ENCODE measurements at places on chromosomes 11 and 22.

DNA sequence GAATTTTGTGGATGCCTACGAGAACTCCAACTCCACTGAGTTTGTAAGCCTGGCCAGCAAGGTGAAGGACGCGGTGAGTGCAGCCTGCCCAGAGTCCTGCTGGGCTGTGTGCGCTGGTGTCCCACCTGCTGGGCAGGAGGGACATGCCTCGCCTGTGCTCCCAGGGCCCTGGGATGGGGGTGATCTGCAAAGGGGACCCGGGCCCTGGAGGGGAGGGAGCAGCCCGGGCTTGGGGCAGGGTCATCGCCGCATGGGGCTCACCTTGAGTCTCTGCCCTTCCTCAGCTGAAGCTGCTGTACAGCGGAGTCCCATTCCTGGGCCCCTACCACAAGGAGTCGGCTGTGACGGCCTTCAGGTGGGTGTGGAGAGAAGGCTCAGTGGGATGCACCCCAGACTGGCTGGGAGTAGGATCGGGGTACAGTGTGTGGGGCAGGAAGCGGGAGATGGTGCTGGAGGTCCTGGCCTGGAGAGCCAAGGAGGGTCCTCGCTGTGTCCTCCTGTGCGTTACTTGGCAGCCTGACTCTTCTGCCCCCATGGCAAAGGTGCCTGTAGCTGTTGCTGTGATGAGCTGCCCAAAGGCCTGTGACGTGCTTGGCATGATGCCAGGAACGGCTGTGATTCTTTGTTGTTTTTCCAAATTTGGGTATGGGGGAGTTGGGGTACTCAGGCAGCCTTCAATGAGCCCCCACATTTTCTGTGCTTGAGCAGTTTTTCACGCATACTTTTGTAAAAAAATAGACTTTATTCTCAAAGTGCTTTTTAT, 29.2 kb downstream of the ST14 start:
- no peak for DNase-seq

- no peak for DNase-seq
Measured at GRCh38 chr11:95524314-95525036, 265.1 kb downstream of the FAM76B start.

DNA sequence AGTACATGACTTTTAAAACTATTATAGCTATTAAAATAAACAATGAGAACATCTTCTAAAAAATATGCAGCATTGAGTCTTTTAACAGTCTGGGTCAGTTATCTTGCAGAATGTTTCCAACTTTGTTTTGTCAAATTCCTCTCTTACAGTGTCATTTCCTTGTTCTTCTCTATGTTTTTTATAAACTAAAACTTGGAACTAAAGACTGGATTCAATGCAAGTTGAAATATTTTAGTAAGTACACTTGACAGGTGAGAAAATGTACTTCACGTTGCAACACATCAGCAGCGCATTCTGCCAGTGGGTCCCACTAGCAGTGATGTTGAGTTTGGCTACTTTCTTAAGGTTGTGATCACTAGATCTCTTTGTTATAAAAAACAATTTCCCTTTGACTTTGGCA, 1407.6 kb upstream of the RAG2 start:
- no peak for DNase-seq

DNA sequence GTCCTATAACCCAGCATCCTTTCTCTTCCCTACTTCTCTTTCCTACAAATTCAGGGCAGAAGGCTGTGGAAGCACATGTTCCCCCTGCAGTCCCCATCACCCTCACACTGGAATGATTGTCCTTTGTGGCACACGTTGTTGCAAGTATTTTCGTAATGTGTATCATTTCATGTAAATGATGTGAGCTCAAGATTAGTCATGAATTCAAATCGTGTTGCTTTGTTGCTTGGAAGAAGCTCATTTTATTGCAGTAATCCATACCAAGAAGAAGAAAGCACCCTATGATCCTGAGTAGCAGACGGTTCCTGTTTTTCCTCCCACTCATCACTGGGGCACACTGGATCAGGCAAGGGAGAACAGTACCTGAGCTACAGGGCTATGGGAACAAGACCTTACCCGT, 173.4 kb downstream of the NCAM1 start:
- DNase-seq = no peak

DNA sequence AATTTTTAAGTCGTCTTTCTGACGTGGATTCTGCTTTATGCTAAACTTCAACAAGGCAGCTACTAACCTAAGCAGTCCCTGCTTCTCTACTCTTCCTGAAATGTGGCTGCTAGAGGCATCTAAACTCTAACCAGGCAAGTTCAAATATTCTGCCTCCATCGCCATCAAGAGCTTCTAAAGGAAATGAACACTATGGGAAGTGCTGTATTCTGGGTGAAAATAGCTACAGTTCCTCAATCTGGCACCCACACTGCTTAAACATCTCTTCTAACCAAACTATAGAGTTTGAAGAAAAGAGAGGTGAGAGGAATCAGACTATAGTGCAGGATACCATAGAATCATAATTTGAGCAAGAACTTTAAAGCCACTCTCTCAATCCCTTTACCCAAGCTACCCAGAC, 6.3 kb downstream of the NRIP3 start:
- DNase-seq = no peak

DNA sequence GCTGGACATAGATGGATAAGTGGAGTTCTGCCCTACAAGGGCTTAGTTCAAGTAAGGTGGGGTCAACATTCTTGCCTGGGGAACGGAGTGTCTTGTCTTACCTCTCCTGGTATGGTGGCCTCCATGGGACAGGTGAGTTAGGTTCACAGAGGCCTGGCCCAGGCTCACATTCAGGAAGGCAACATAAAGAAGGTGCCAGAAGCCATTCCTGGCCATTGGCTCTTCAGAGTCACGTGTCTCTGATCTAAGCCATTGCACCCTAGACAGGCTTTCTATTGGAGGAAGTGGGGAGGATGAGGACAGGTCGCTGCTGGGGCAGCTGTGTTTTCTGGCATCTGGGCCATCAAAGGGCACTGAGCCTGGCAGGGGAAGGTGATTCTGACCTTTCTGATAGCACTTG, 14.8 kb downstream of the LMO2 start:
- no peak for DNase-seq

- no peak for DNase-seq
Measured at GRCh38 chr22:47001288-47001687, 238.8 kb downstream of the TBC1D22A start.

GRCh38 chr22:30506507-30506968, 1.0 kb upstream of the SEC14L4 start:
- DNase-seq = no peak

- no peak for DNase-seq
Measured at GRCh38 chr11:16936643-16937042, 77.6 kb downstream of the PLEKHA7 start.

DNA sequence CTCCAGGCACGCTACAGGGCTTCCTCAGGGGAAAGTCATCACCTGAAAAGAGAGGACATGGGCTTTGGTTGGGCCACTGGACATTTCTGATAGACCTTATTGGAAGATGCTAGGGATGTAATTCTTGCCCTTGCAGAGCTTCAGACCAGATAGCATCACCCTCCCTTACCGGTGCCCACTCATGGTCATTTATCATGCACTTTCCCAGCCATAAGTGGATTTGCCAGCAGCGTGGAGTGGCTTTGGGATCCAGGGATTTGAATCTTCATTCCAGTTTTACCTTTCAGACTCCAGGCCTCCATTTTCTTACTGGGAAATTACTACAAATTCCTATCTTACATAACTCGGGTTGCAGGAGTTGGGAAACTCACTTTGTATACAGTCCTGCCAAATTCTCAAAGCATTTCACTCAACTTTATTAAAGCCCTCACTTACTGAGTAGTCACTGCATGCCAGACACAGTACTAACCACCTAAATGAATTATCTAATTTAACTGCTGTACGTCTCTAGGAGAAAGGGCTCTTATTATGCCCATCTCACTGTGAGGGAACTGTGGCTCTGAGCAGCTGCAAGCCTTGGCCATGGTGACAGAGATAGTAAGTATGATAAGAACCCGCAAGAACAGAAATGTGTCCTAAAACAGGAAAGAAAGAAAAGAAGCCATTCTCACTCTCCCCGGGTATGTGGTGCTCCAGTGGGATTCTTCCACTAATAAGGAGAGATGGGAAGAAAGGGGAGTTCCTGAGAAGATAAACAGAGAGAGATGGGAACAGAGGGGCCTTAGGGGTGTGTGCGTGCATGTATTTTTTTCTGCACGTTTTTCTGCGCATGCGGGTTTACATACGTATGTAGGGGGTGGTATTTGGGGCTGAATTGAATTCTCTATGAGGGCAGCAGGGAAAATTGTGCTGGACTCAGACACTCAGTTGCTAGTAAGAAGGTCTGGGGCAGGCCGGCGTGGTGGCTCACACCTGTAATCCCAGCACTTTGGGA, 9.7 kb downstream of the CHRM1 start:
- DNase-seq = no peak

DNA sequence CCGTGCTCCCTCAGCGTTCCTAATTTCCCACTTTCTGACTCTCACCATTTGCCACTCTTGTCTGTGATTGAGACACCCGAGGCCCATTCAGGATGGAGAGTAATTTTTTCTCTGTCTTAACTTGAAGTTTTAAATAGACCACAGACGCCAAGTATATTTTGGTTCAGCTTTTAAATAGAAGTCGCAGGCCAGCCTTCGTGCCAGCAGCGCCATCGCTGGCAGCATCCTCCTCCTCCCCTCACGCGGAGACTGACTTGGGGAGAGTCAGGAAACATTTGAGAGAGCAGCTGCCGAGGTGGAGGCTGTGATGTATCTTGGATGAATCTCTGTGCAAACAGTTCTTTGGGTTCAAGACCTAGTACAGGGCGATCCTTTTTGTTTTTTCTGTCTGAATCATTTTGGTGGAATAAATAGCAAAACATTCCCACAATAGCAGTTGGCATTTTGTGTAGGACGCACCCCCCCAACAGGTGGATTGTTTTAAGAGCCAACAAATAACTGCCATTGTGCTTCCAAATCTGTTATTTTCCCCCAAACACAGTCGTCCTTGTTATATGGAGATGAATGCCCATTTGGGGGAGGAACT, 889 bp upstream of the DMC1 start:
- no peak for DNase-seq

DNA sequence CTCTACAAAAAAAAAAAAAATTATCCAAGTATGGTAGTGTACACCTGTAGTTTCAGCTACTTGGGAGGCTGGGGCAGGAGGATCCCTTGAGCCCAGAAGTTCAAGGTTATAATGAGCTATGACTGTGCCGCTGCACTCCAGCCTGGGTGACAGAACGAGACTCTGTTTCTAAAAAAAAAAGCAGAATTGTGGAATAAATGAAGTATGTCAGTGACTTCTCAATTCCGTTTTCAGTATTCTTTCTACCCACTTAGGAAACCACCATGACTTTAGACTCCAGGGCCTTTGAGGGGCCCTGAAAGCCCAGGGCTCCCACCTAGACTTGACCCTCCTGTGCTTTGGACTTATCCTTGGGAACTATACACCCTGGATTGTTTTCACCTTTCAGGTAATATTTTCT, 6.5 kb upstream of the NUP160 start:
- DNase-seq = no peak

DNA sequence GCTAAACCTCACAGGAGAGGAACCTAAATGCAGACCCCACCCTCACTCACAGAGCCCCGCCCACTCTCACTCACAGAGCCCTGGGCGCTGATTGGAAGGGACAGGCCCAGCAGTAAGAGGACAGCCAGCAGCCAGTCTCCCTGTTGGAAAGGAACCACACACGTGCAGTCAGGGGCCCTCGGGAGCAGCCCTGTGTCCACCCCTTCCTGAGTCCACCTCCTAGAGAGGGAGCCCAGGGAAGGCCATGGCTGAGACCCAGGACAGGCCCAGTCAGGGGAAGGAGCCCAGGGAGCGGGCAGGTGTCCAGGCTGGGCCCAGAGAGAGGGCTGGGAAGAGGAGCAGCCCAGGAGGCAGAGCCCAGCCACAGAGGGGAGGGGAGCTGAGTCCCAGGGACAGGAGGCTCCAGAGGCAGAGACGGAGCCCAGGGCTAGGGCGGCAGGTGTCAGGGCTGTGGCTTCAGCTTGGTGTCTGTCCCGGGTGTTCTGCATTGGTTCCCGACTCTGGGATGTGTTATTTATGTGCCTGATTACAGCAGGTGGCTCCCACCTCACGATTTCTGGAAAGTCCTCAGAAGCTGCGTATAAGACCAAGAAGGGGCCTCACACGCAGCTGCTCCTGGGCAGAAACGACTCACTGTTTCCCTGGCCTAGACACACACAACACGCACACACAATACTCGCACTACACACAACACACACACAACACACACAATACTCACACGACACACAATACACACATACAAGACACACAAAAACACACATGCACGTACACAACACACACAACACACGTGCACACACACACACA, 9.0 kb upstream of the APOBEC3H start:
- DNase-seq = no peak

GRCh38 chr11:115207166-115207591, 297.0 kb downstream of the CADM1 start:
- no peak for DNase-seq

DNA sequence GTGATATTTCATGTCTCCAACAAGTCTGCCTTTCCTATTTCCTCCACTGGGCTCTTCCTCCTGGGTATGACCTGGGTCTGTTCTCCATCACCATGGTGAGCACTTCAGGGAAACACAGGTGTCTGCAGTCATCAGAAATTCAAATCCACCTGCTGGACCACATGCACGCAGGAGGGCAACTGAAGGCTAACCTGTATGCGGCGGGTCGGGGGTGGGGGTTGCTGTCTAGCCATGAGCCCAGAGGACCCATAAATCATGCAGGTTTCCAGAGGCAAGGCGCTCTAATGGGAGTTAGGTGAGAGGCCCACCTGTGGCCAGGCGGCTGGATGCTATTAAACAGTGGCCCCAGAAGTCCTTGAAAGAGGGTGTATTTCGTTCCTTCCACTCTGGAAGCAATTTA, 11.1 kb upstream of the PAMR1 start:
- no peak for DNase-seq

DNA sequence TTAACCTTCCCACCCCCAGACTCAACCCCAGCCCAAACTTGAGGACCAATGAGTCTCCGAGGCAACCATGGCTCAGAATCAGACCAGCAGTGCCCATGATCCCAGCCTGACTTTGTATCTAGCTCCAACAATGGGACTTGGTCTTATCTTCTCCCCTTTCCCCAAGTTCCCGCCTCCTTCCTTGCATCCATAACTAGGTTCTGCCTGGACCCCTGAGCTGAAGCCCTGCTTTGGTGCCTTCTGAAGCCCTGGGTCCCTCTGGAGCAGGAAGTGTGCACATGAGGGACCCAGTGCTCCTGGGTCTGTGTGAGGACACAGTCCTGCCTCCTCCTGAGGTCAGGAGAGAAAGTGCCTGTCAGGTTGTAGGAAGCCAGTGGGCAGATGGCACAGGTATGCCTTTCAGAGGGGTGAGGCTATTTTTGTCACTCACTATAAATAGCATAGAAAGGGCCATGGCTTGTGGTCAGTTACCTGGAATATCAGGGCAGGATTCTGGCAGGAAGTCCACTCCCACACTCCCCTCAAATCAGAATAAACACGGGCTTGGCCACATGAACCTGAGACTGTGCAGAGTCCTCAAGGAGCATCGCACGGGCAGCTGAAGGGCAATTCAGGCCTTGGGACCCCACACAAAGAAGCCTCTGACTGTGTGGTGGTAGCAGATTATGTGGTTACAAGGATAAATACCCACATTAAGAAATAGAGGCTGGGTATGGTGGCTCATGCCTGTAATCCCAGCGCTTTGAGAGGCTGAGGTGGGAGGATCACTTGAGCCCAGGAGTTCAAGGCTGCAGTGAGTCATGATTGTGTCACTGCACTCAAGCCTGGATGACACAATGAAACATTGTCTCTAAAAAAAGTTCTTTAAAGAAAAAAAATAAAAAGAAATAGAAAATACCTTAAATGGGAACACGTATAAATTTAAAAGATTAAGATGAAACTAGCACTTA, 27.4 kb downstream of the RCN1 start:
- DNase-seq = no peak

GRCh38 chr11:94869186-94869585, 101.0 kb downstream of the AMOTL1 start:
- no peak for DNase-seq

Data from SW 1271 (cell line).